ENCODE measurements at places on chromosomes 16 and 17.
A peak's percentile ranks its signal among the peaks of the same experiment; 100 is the strongest.

DNA sequence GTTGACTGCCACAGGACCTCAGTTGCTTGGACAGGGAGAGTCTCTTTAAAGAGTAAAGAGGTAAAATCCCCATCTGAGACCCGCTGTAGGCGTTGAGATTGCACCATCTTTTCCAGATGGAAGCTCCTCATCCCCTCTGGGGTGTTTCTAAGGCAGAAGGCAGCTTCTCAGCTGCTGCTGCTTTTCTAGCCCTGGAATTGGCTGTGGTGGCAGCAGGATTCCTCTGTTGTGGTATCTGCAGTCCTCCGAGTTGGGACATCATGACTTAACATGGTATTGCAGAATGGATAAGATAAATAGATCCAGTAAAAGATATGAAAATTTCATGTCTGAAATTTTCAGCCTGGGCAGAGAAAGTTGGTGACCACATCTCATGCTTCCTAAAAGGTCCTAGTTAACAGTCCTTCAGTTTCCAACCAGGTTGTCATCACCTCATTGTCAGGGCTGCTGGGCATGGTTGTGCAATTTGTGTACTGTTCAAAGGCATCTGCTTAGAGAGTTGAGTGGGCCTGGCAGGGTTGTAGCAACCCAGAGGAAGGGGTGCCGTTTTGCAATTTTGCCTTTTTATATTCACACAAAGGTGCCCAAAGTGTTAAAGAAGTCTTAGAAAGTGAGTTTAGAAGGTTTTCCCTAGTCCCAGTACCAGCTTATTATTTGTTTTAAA is 150.4 kb downstream of the SPECC1 start:
- no peak for DNase-seq

- DNase-seq, result no peak
Measured at GRCh38 chr16:67613808-67614207, 31.1 kb upstream of the CARMIL2 start.

DNA sequence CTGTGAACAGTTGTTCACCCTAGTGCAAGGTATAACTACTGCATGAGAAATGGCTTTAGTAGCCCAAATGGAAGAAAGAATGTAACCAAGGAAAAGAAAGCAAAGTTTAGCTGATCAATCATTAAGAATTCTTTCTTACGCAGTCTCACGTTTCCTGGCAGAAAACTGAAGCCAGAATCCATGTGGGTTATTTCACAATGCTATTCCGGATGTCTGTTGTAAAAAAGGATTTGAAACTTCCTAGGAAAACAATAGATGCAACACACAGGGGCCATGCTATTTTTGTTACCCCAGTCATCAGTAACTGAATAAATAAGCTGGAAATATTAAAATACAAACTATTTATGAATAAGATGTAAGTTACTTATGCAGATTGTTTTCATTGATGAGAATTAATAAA is 802.5 kb downstream of the CDH8 start:
- no peak for DNase-seq

- no peak for DNase-seq
Measured at GRCh38 chr17:70276906-70277305, 107.6 kb downstream of the KCNJ2 start.

DNA sequence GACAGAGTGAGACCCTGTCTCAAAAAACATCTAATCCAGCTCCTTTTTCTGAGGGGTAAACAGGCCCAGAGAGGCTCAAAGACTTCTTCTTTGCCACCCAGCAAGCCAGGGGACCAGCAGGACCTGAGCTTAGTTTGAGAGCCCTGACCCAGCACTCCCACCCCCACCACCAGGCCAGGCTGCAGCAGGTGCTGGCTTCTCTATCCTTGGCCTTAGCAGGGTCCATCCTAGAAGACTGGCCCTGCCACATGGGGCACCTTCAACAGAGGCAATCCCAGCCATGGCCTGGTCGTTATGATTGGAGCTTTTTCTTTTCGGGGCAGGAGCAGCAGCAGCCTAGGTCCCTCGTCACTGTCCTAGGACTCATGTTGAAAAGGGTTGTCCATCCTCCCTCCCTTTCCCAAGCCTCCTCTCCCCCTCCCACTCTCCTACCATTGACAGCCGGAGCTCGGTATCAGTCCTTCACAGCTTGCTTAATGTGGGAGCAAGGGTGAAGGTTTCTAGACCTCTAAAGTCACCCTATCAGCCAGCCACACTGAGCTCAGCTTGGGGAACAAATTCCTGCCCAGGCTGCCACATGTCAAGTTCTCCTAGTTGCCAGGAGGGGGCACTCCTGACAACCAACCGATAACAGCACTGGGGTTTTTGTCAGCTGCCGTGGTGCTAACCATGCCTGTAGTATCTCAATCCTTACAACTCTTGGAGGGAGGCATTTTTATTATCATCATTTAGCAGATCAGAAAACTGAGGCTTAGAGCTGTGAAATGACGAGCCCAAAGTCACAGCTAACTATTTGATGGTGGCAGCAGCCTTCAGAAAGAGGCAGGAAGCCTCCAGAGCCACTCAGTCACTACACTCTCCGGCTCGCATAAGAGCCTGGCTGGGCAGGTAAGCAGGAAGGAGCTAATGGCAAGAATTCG is 11.2 kb downstream of the MRPL27 start:
- DNase-seq, result peak; percentile 34

GRCh38 chr17:75764417-75764710 is 628 bp downstream of the GALK1 start:
- DNase-seq, result no peak

GRCh38 chr17:236641-237405 is 55.4 kb upstream of the DOC2B start:
- no peak for DNase-seq

- DNase-seq, result no peak
Measured at GRCh38 chr17:59427996-59428395, 96.5 kb downstream of the YPEL2 start.

DNA sequence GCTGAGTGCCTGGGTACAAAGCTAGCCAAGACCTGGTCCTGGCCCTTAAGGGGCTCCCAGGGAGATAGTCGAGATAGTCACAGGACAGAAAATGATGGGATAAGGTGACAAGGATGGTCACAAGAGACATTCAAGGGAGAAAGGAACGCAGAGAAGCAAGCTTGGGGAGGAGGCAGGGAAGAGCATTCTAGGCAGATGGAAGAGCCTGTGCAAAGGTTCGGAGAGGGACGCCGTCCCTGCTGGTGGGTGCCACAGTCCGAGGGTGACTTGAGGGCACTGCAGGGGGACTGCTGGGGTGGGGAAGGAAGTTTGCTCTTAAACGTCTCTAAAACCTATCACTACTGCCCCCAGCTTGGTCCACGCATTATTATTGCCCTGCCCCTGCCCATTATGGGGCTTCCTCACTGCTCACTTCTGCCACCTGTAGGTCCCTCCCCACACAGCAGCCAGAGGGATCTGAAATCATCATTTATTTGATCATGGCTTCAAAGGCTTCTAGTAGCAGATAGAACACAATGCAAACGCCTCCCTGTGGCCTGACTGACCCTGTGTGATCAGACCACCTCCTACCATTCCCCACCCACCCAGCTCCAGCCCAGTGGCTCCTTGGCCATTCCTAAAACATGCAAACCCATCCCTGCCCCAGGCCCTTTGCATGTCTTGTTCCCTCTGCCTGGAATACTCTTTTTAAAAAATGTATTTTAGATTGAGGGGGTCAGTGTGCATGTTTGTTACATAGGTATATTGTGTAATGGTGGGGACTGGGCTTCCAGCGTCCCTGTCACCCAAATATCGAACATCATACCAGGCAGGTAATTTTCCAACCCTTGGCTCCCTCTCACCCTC is 60.3 kb downstream of the RMI2 start:
- no peak for DNase-seq

- DNase-seq, result peak; percentile 7
Measured at GRCh38 chr17:75633486-75634375, 497 bp downstream of the SMIM5 start.

- no peak for DNase-seq
Measured at GRCh38 chr16:69626256-69626655, 60.5 kb downstream of the NFAT5 start.

GRCh38 chr16:74252329-74252728 is 44.3 kb upstream of the PSMD7 start:
- no peak for DNase-seq

DNA sequence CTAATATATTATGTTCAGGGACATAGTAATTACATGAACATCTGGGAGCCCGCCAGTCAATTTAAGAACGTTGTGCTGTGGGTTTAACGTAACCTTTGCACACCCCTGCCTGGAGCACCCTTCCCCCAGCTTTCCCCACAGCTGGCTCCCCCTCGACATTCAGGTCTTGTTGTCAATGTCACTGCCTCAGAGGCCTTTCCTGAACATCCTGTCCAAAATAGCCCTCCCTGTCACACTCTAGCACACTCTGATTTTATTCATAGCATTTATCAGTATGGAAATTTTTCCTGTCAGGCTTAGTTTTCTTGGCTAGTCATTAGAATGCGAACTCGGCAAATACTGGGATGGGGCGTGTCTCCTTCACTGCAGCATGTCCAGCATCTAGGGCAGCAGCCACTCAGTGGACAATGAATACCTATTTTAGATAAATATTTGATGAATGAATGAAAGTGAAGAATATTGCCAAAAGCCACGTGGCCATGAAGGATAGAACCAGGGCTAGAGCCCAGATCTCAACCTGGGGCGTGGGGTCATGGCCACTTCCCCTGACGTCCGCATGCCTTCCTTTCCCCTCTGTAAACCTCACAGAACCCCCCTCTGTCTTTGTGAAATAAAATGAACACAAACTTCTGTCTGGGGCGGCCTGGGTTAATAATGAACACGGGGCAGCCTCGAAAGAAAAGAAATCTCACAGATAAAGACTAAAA is 10.5 kb downstream of the PIK3R6 start:
- no peak for DNase-seq

DNA sequence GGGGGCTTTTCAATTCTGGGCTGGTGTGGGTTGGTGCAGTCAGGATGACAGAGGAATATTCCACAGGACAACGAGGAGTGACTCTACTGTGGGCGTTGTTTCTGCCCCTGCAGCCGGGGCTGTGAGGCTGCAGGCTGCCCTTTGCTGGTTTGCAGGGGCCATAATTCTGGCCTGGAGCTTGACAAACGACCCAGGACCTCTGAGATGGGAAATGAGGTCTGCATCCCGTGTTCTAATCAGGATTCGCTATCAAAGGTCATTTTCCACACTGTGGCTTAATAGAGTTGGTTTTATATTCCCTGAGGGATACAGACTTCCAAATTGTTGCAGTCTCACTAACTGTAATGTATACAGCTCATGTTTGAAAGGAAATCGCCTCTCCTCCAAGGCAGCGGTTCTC is 180.9 kb downstream of the RPTOR start:
- no peak for DNase-seq

GRCh38 chr16:88454523-88454947 is 1.5 kb downstream of the ZFPM1 start:
- no peak for DNase-seq

GRCh38 chr17:66540131-66540781 is 237.8 kb downstream of the PRKCA start:
- DNase-seq, result no peak

DNA sequence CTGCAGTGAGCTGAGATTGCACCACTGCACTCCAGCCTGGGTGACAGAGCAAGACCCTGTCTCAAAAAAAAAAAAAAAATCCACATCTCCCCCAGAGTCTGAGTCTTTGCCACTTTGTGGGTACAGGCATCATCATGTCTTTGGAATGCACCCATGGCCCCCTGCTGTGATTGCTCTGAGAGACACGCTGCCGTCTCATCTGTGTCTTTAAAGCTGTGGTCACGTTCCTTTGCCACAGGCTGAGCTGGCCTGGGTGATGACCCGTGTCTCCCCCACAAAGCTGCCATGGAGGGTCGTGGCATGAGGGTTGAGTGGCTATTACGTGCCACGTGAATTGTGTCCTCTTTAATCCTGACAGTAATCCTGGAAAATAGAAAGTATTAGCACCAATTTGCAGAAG is 20.2 kb downstream of the CRISPLD2 start:
- DNase-seq, result no peak

DNA sequence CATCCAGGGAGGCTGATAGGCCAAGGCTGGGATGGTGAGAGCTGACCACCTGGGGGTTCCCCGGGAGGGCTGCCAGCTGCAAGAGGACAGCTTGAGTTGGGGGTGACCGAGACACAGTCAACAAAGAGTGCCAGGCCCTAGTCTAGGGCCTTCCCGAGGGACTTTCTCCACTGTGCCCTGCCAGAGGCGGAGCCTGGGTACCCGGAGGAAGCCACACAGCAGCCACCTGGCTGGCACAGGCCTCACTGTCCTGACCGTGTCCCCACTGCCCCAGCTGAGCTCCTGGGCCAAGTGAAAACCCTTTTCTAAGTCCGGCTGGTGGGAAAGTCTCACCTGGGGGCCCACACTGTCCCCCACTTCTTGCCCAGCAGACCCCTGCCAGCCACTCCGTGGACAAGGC is 71.9 kb upstream of the GSE1 start:
- no peak for DNase-seq

- no peak for DNase-seq
Measured at GRCh38 chr17:61614219-61614618, 23.2 kb upstream of the NACA2 start.

- no peak for DNase-seq
Measured at GRCh38 chr16:24217461-24217860, 38.7 kb upstream of the CACNG3 start.

DNA sequence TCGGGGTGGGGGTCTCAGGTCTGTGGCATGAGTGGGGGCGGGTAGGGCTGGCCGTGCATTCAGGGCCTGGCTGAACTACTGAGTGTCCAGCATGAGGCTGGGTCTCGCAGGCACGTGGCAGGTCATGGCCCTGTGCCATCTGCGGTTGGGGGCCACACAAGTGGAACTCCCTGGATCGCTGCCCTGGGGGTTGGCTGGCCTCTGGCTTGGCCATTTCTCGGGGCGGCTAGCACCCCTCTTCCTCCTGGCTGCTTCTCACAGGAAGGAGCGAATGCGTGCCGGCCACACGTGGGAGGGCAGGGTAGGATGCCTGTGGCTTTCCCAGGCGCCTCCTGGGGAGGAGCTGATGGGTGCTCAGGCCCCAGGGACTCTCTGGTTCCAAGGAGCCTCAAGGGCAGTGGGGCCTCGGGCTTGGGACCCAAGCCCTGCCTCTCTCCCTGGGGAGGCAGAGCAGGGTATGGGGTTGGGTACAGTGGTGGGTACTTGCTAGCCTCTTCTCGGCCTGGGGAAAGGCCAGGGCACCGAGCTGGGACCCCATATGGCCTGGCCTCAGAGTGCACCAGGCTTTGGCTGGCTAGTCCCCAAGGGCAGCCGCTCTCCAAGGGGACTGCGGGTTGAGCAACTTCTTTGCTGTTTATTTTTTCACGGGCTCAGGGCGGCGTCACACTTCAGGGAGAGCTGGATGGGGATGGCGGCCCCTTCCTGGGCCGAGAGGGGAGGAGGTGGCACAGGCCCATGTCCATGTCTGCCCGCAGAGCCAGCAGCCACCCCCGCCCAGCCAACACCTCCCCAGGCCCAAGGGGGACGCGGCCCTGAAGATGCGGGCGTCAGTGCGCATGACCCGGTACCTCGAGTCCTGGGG is 37.5 kb downstream of the ADCY7 start:
- DNase-seq, result no peak
